LoVo (cell line): ENCODE measurements at places on chromosomes 12 and 14.

DNA sequence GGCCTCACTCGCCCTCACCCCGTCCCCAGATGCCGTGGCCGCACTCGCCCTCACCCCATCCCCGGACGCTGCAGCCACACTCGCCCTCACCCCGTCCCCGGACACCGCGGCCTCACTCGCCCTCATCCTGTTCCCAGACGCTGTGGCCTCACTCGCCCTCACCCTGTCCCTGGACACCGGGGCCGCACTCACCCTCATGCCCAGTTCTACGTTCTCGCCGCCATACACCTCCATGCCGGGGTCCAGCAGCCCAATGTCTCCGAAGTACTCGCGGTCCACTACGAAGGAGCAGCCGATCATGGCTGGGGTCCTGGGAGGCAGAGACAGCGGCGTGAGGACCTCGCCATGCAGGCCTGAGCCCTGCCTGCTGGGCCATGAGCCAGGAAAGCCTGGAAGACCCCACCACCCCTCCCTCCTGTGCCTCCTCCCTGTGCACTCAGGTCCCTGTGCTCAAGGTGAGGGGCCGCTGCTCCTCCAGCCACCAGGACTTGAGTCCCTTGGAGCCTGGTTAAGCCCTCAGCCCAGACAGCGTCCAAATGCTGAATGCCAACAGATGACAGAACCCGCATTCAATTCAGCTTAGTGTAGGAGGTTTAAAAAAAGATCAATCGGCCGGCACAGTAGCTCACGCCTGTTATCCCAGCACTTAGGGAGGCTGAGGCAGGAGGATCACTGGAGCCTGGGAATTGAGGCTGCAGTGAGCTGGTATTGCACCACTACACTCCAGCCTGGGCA is 81.5 kb downstream of the GALNT9 start:
- DNase-seq, result no peak

GRCh38 chr12:50538182-50538581 is 33.4 kb downstream of the DIP2B start:
- DNase-seq, result no peak

GRCh38 chr14:96660123-96660522 is 137.1 kb upstream of the VRK1 start:
- no peak for DNase-seq

GRCh38 chr12:39872425-39872824 is 233.5 kb downstream of the SLC2A13 start:
- DNase-seq, result no peak
